ENCODE measurements at places on chromosomes 3 and 15.
A peak's percentile ranks its signal among the peaks of the same experiment; 100 is the strongest.

DNA sequence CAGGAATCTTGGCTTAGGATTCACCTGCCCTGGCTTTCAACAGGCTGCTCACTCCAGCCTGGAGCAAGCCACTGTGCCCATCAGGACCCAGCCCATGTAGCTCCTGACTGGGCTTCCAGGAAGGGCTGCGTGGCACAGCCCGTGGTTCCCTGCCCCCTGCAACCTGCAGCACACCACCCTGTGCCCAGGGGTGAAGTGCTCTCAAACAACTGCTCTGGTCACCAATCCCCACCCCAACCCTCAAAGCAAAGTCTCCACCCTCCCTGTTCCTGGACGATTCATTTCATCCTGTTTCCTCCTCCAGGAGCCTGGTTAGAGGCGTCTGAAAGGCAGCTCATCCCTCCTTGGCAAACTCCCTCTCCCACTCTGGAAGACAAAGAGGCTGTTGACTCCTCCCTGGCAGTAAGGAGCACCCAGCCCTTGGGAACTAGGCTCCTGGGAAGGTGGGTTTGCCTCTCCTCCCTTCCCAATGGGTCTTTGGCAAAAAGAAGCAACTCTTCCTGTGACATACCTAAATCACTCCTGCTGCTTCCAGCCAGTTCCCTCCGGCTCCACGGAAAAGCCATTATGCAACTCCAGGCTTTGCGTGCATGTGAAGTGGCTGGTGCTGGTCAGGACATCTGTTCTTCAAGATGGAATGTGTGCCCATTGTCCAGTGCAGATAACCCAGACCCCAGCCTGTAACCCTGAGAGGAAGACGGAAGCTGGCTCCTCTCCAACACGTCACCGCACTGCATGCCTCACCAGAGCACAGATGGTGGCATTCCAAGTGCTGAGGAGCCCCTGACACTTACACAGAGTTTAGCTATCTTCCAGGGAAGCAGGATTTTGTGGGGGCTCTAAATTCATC lies 29.1 kb upstream of the VIPR1 start:
- no peak for DNase-seq

- DNase-seq: peak; percentile 33
Measured at GRCh38 chr3:20055020-20055775, 15.0 kb downstream of the KAT2B start.

- DNase-seq: no peak
Measured at GRCh38 chr15:41656188-41656587, 4.0 kb upstream of the MGA start.

DNA sequence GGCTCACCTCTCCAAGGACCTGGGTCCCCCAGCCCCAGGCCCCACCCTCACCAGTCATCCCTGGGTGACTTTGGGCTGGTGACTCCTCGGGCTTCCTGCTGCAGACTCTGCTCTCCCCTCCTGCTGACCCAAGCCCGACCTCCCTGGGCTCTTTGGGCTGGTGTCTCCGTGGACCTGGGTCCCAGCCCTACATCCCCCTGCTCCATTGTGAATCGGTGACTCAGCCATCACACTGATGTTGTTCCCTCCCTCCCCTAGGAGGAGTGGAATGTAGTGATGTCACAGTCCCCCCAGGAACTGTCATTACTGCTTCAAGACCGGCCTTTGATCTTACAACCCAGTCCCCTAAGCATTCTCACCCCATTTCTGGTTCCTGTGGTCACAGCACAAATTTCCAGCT lies 83.7 kb downstream of the ADAMTS7 start:
- DNase-seq: no peak
